ENCODE measurements at places on chromosomes 6 and 20.

GRCh38 chr6:79733388-79733787 lies 102.3 kb downstream of the SH3BGRL2 start:
- no peak for DNase-seq

DNA sequence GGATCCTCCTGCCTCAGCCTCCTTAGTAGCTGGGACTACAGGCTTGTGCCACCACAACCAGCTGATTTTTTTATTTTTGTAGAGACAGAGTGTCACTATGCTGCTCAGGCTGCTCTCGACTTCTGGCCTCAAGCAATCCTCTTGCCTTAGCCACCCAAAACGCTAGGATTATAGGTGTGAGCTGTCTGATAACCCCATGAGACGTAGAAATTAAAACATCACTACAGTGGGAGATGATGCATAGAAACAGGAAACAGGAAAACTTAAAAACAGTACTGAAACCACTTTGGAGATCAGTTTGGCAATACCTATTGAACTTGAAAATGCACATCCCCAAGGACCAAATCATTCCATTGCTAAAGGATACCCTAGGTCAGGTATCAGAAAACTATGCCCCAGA lies 10.8 kb downstream of the SENP6 start:
- no peak for DNase-seq

DNA sequence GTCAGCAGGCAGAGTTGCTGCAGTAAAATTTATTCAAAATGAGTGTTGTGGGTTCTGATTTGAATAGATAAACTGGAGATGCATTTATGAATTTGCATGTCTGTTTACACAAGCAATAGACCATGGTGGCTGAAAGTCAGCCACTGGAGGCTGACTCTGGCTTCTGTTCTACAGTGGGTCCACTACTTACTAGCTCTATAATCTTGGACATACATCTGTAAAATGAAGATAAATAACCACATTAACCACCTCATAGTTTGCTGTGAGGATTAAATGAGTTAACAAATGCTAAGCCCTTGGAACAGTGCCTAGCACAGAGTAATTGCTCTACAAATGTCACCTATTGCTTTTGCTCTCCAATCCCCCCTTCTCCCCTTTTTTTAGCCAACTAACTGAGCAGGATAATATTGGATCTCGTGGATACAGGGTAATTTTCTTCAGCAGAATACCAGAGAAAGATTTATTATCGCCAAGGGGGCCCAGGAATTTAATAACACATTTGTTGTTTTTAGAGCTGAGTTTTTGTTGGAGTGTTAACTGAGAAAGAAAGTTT lies 1.4 kb upstream of the PM20D2 start:
- no peak for DNase-seq

DNA sequence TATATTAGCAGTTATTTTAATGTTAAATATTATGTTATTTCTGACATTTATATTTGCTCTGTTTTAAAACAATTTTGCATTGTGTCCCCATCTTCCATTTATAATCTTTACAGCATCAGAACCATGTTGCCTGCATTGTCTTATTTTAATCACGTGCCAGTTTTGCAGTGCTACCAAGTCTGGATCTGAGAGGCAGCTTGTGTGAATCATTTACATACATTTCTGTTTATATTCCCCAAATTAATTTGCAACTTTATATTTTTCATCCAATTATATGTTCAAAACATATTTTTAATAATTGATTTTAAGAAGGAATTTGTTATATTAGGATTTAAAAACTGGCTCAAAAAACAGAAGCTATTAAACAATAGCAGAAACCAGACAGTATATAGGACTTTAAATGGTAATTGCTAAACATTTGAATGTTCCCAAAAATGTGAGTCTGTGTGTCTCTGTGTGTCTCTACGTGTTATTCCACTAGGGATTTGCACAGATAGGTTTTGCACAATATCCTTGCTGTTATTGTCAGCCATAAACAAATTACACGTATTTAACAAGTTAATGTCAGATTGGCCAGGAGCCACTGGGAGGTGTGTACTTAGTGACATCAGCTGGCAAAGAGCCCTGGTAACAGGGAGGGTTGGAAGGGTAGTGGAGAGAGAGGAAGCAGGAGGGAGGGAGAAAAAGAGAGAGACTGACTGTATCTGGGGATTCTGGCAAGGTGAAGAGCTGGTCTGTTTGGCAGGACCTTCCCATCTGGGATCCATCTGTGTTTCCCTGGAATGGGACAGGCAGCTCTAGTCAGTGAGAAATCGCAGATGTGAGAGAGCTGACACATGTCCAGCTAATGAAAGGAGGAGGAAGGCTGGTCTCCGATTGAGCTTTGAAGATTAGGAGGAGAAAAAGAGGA lies 72.1 kb downstream of the CBFA2T2 start:
- peak; percentile 62 for DNase-seq

DNA sequence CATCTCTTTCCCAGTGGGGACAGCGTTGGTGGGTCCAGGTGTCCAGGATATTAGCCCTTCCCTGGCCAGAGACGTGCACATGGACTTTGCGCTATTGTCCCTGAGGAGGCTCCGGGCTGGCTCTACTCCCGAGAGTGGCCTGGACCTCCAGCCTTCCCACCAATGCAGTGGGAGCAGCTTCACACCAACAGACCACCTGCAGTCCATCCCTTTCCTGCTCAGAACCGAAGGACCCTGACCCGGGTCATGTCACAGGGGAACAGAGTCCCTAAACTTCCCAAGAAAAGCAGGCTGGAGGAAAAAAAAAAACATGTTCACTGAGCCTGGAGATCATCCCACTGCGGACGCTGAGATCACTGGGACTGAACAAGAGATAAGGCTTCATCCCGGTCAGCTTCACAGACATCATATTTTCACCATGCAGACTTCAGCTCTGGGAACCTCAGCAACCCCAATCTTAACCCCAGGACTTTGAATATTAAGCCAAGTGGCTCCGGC lies 18.3 kb downstream of the ZMYND8 start:
- no peak for DNase-seq

DNA sequence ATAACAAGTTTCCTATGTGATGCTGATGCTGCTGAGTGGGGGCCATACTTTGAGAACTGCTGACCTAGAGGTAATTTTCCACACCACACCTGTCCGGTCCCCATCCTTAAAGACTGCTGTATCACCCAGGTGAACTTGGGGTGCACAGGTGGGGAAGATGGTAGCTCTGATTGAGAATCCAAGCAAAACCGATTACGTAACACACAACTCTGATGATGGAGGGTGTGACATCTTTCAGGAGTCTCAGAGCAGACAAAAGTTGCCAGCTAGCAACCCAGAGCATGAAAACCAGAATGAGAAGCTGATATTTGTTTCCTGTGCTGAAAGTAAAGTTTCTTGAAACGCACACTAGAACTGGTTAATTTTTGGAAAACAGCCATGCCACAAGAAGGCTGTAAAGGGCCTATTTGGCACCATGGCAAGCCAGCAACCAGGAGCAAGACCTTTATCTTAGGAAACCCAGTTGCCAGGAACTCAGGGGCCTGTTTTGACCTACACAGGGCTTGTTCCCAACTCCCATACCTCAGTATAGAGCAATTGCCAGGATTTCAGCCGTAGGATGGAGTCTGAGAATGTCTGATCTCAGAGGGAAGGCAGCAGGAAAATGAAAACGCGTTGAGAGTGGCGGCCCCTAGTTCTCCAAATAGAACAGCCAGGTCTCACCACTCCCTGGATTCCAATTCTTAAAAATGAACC lies 21.6 kb upstream of the TBC1D7 start:
- no peak for DNase-seq

GRCh38 chr6:101926149-101926925 lies 532.8 kb downstream of the GRIK2 start:
- no peak for DNase-seq

DNA sequence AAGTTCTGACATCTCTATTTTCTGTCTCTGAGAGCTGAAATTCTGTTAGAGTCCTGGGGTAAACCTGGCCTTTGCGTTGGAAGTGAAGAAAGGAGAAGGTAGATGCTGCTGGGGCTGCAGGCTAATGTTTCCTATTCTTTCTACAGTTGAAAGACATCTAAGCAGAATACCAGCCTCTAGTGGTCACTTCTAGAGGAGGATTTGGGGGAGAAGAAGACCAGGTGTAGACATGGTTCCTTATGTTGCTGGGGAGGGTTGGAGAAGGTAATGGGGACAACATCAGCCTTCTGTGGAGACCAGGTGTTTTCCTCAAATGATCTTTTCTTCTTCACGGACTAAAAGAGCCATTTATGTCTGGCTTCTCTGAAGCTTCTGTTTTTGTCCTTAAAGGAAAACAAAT lies 62.6 kb downstream of the BTBD3 start:
- DNase-seq, result no peak
